ENCODE measurements at places on chromosomes 12 and 14. TPM values are rescaled to one million over a fixed set of nuclear protein-coding genes. Genes with fewer than 3 reads are reported as not detected.

The GLIPR1L1 gene
- polyA plus RNA-seq = not detected

The PSME2 gene
- polyA plus RNA-seq = 150 TPM

The APAF1 gene
- polyA plus RNA-seq = 32.4 TPM

The PARP11 gene
- 20.8 TPM for polyA plus RNA-seq

The ZDHHC22 gene
- 0.79 TPM for polyA plus RNA-seq

The SPIC gene
- not detected for polyA plus RNA-seq

DNA sequence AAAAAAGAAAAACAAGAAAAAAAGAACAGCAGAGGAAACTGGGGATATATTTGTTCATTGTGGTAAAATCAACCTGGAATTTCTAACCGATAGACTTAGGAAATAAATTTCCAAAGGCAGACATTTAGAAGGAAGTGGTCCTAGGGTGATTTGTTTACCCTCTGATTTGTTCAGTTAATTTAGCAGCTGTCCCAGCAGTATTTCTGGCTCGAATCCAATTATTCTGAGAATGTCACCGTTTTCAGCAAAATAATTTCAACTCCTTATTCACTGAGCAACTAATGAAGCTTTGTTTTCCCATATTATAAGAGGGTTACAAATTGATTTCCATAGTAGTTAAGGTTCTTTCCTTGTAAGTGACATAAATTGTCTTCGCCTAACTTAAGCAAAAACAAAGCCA lies 285.2 kb upstream of the SYT10 start:
- DNase-seq = no peak

DNA sequence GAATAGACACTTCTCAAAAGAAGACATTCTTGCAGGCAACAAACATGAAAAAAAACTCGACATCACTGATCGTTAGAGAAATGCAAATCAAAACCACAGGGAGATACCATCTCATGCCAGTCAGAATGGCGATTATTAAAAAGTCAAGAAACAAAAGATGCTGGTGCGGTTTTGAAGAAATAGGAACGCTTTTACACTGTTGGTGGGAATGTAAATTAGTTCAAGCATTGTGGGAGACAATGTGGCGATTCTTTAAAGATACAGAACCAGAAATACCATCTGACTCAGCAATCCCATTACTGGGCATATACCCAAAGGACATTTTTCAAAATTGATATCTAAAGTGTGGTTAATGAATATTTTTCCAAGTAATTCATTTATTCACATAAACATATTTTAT lies 39.6 kb upstream of the LIN7A start:
- DNase-seq = no peak

GRCh38 chr12:77204083-77204482 lies 138.7 kb upstream of the E2F7 start:
- DNase-seq = no peak

DNA sequence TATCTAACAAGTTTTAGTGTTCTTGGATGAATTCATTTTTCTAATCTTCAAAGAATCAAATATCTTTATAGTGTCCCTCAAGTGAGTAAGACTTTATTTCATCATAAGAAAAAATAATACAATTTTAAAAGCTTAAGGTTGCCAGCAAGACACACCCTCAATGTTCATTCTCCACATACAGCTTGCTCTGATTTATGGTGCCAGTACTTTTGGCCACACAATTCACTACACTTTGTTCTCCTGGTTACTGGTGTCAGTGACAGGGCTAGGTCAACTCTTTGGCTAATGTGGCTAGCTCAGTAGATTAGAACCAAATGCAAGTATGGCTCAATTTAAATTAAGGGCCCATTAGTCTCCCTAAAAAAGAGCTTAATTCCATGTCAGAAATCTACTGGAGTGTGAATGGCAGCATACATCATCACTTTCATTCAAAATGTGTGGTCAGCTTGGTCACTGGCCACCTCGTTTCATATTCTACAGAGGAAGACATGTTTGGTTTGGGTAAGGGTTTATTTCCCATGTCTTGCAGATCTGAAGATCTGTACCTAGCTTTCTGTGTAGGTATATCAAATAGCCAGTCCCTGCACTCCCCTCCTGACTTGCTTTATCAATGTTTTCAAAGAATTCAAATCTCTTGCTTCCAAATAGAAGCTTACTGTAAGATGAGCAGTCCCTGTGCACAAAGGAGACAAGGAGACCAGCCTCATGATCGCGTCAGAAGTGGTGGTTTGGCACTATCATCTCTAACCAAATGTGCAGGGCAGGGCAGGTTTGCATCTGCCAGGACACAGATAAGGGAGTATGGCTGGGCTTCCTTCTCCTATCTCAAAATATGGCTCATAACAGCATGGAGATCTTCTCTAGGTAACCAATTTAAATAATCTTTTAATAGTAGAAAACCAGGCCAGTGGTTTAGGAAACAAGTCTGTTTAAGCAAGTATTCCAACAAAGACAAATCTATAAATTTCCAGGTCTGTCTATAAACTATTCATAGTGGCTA lies 31.3 kb downstream of the HECTD4 start:
- no peak for DNase-seq

DNA sequence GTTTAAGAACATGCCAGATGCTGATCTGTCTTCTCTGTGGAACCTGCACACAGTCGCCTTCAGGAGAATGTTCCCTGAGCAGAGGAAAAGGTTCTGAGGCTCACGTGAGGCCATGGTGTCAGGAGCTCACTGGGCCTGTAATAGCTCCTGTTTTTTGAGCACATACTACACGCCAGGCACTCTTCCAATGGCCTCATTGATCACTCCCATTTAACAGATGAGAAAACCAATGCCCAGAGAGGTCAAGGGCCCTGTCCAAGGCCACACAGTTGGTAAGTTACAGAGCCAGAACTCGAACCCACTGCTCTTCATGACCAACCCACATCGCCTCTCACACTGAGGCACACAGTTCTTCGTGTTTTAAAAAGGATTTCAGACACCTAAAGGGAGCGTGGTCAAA lies 7.3 kb upstream of the HHIPL1 start:
- no peak for DNase-seq

- no peak for DNase-seq
These were observed 9.2 kb upstream of the ALDH2 start for GRCh38 chr12:111757361-111758119.
